ENCODE measurements at places on chromosomes 12 and 14.

GRCh38 chr14:75264036-75264435, 14.6 kb upstream of the FOS start:
- DNase-seq = no peak

DNA sequence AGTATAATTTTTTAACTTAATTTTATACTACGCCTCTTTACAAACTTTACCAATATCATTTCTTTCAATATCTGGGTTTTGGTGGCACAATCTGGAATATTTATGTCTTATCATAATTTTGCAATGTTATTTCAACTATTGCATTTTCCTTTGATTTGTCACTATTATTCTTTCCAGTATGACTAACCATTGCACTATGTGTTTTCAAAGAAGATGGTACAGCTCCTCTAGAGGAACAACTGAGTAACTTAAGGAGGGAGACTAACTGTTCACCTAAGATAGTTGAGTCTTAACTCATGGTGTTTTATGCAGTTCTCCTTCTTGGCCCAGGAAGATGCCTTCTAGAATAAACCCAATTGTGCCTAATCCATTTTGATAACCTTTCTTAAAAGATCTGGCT, 60.5 kb upstream of the KIF21A start:
- DNase-seq = peak; percentile 50

DNA sequence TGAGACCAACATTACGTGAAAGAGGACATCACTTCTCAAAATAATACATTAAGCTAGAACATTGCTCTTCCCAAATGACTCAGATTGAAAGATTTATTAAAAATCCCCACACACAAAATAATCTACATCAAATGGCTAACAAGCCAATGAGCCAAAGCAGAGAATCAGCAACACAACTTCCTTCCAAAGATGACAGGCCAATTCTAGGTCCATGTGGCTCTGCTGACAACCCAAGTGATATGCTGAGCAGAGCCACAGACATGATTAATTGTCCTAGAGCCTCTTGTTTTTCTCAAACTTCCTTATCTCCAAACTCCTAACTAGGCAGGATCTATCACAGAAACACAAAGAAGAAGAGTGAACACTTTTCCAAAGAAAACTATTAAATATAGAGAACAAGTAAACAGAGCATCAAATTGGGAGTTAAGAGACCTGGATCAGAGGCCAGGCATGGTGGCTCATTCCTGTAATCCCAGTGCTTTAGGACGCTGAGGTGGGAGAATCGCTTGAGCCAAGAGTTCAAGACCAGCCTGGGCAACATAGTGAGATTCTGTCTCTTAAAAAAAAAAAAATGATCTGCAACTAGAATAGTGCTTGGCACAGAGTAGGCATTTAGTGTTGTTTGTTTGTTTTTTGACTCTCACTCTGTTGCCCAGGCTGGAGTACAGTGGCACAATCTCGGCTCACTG, 38.5 kb downstream of the SENP1 start:
- DNase-seq = no peak

DNA sequence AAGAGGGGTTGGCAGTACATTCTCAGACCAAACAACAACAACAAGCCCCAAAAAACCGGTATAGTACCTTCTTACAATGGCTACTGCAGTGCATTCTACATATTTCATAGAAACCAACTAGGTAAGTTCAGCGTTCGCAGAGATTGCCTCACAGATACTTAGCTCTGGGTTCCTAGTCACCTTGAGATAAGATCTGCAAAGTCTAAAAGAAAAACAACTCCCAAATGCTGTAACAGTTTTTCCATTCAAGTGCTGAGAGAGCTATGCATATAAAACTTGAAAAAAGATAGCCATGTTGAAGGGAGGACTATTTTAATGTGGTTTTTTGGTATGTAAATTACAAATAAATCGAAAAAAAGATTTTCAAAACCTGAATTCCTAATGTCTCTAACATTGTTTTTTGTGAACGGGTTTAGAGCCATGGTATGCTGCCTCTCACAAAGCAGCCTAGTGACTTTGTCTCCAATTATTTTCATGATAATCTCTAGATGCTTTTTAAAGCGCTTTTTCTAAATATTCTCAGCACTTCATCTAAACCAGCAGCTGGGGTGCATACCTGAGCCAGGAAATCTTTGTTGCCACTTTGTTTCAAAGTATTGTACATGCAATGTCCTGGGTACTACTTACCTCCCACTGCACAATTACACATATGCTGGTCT, 56.6 kb upstream of the CRACR2A start:
- no peak for DNase-seq

DNA sequence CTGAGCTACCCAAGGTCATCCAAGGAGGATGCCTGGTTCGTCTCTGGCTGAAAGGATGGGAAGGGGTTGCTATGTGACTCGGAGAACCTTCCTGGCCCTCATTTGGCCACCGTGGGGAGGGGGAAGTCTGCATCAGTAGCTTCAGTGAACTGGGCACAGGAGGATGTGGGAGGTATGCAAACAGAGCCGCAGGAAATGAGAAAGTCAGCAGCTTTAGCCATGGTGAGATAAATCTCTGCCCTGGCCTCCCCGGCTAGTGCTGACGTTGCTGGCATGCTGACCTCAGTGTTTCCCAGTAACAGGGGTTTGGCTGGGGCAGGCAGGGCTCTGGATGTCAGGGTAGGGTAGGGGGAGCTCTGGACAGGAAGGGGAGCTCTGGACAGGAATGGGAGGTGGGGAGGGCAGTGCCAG, 2.3 kb upstream of the CEBPE start:
- DNase-seq = no peak

- no peak for DNase-seq
Measured at GRCh38 chr12:2641761-2642160, 153.0 kb upstream of the FKBP4 start.

- DNase-seq = no peak
Measured at GRCh38 chr12:4287325-4288211, 14.0 kb downstream of the CCND2 start.

DNA sequence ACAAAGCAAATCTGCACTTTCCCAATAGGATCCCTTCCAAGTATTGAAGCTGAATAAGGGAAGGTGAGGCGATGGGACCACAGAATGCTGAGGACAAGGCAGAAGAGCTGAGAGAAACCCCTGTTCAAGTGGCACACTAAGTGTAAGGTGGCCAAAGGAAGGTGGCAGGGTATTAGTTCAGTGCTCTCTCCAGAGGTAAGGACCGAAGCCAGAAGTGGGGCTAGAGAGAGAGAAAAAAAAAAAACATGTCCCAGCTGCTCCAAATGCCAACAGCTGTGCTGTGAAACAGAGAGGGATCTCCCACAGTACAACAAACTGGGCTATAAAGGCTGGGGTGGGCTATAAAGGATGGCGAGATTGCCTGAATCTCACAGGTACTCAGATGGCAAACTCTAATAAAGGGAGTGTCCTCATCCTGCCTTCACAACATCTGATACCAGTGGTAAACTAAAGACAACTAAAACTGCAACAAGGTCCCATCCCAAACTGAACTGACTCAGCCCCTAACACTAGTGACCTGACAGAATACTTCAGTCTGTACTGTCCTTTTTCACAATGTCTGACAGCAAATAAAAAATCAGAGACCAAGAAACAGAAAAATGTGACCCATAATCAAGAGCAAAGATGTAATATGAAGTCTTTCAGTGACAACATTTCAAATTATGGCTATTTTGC, 47.9 kb downstream of the CDK17 start:
- no peak for DNase-seq

DNA sequence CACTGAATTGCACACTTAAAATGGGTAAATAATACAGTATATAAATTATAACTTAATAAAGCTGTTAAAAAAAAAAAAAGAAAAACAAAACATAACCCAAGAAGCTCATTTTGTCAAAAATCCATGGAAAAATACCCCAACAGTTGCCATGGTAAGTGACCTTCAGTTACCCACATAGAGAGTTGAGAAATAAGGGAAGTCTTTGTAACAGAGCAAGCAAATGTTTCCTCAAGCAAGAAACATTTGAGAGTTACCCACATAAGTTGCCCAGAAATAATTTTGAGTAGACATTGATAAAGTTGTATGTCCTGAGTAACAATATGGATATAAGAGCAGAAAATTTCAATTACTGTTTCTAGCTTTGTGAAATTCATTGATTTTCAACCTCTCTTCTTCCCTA, 227.4 kb downstream of the CCDC59 start:
- no peak for DNase-seq

DNA sequence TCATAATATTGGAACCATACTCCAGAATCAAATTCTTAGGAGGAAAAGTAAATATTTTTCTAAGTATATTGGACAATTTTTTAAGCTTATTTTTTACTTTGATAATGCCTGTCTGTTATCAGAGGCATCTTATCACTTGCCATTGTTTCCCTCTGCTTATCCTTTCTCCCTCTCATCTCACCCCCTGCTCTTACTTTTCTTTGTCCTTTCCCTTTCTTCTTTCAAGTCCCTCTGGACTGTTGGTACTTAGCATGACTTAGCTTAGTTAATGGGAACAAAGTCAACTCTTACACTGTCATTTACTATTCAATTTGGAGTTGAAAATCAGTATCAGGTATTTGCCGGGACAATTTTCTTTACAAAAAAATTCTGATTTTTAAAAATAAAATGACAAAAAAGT, 45.2 kb downstream of the ABCD2 start:
- no peak for DNase-seq

DNA sequence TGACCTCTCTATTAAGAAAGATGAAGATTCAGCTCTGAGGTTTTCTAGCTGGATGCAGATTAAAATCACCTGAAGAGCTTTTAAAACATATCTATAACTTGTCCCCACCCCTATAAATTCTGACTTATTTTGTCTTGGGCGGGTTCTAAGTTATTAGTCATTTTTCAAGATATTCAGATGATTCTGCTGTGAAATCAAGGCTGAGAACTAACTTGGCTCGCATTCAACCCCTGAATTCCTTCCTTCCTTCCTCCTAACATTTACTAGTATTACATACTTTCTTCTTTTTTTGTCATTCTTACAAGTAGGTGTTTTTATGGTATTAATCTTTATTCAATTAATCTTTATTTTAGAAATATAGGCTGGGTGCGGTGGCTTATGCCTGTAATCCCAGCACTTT, 55.4 kb downstream of the SSPN start:
- no peak for DNase-seq

- DNase-seq = no peak
Measured at GRCh38 chr12:93319523-93320050, 58.1 kb upstream of the NUDT4 start.

DNA sequence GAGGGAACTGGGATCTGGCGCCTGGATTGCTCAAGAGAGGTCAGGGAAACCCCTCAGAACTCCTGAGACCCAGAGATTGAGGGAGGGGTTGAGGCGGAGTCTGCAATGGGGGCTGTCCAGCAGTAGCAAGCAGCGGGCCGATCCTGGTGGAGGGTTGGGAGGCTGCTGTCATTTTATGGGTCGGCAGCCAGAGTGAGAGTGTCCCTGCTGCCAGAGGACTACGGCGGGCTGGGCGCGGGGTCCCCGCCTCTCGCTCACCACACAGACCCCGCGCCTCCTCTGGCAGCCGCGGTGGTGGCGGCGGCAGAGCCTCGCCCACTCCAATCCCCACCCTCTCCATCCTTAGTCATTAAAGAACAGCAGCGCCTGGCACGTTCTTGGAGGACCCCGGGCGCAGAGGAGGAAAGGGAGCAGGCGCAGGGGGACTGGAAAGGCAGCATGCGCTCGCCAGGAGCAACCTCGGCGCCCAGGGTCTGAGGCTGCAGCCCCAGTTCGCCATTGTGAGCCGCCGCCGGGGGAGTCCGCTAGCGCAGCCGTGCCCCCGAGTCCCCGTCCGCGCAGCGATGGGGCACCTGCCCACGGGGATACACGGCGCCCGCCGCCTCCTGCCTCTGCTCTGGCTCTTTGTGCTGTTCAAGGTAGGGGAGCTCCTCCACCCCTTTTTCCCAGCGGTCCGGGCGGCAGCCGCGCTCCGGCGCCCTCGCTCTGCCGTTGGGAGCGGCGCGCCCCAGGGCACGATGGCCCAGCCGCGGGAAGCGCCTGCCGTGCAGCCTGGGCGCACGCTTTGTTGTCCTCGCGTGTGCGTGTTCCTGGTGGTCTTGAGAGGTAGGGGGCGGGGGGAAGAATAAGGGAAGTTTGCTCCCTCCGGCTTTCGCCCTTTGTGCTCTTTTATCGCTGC, at the start of gene PTPRO:
PTPRO (plus strand) TSS at position 345 of the 898 bp plus-strand sequence.
- DNase-seq = peak; percentile 18

DNA sequence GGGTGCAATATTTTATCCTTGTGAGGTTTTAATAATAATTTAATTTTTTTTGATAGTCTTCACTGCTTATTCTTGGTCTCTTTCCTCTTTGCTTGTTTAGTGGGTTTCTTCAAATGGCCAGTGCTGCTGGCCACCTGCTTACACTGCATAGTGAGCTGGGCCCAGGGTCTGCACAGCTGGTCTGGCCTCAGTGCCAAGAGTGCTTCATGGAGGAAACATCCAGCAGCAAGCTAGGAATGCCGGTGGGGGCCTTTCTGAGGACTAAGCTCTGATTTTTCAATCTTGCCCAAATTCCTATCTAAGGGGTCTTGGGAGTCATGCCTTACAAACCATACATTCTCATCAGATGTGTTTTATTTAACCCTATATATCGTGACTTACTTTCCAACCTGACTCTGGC, 13.3 kb upstream of the BDKRB2 start:
- no peak for DNase-seq

DNA sequence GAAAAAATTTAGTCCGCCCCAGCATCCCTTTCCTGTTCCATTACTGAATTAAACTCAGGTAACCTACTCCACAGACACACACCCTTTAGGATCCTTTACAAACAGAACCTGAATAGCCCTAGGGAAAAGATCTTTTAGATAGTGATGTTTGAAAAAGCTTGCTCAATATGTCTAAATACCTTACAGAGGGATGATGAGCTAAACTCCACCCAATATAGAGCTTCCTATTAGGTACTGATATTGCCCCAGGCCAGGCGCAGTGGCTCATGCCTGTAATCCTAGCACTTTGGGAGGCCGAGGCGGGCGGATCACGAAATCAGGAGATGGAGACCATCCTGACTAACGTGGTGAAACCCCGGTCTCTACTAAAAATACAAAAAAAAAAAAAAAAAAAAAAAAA, 50.1 kb downstream of the FERMT2 start:
- DNase-seq = no peak

GRCh38 chr12:16281157-16281556, 3.7 kb upstream of the SLC15A5 start:
- DNase-seq = no peak

DNA sequence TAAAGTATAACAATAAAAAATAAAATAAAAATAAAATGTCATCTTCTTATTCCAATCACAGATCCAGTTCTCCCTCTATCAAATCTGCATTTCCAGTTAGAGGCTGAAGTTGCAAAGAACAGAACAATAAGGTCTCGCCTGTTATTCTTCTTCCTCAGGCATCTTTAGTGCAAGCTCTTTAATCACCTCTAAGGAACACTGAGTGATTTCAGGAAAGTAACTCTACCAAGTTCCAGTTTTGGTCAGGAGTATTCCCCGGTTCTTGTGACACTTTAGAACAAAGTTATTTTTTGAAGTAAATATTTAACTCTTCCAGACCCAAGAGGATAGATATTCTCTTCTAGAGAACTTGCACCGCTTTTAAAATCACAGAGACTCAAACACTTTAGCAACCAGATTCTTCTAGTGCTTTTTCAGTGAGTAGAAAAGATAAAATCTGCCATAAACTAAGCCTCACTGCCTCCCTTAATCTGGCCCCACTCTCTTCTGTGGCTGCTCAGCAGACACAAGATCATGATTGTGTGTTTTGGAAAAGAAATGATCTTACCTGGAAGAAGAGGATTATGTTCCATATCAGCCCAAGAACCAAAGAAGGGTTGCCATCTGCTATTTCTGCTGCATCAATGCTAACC, 57.9 kb upstream of the DICER1 start:
- no peak for DNase-seq
